Posterior vena cava (tissue), 2 donors: ENCODE measurements at places on chromosomes 12 and 14. TPM values are rescaled to one million over a fixed set of nuclear protein-coding genes. Genes with fewer than 3 reads are reported as not detected.

Gene TTC6
- not detected for total RNA-seq

Gene GALNT8
- total RNA-seq = 2.6 TPM

Gene SLC7A7
- total RNA-seq = 17.5 TPM

DNA sequence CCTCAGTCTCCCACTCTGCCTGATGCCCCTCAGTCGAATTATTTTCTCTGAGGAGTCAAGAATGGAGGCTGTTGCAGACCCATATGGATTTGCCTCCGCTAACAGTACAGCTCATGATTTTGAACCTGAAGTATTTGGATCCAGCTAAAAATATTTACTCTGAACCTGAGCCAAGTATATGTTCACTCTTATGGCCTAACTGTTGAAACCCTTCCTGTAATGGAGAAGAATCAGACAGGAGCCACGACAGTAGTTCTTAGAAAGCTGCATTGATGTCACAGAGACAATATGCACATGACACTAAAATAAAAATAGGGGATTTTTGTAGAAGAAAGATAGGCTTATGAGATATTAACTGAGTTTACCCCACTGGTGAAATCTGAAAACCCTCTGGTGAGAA lies 1128.3 kb upstream of the FLRT2 start:
- DNase-seq = no peak

- no peak for DNase-seq
These were observed 101.3 kb downstream of the SRGAP1 start for GRCh38 chr12:63945777-63946176.

DNA sequence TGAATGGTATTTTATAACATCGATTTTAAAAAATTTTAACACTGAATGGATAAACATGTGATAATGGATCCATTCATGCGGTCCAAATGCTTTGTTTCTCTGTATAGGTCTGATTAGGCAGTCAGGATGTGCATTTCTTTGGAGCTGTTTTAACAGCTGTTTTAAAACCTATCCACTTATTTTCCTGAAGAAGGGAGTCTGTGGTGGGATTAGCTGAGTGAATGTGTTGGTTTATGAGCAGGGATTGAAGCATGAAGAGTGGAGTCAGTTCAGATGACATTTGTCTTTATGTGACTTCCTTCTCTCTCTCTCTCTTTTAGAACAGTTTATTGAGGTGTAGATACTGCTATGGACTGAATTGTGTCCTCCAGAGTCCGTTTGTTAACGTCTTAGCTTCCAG lies 37.7 kb downstream of the GLT8D2 start:
- DNase-seq = no peak
